ENCODE measurements at places on chromosomes 11 and 22.

DNA sequence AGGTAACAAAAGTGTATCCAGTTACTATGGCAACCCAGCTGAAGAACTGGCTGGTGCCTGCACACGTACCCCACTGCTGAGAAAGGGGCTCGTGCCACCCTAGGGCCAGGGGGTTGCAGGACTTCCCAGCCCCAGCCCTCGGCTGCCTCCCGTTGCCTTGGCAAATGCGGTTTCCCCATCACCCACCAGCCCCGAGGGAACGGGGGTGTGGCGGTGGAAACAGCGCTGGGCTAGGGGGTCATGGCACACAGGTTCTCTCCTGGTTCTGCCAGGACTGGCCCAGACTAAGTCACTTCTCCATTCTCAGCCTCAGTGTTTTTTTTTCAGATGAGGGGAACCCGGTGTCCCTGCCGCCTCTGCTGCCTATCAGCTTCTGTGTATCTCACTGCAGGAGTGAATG is 27.9 kb downstream of the PHF21B start:
- DNase-seq = no peak

DNA sequence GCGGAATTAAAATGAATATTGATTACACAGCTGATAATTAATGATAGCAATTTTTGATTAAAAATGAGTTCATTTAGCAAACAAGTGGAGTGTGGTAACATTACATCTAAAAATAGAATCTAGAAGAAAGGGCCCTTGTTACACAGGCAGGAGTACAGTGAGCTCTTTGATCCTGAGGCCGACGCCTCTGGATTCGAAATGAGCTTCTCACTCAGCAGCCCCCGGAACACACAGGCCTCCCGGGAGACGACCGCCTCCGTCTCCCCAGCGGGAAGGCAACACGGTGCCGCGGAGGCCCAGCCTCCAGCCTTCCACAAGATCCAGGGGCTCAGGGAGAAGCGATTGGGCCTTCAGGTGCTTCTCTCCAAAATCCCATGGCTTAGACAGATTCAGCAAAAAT is 379.1 kb downstream of the BRD1 start:
- no peak for DNase-seq

- no peak for DNase-seq
These were observed 196.0 kb downstream of the CEP164 start for GRCh38 chr11:117523680-117524079.

DNA sequence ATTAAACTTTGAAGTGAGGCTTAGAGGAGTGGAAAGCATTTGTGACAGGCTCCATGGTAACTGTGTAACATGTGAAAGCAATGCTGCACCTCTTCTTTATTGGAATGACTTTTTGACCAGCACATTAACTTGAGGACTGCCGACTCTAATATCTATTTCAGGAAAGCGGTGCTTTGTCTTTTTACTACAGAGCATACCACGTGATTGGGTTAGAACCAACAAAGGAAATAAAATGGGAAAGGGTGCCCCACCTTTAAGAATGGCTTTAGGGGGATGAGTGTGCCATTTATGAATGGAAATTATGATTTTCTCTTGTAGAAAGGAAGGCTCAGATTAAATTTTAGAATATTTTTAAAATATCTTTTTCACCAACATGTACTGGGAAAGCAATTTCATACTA is 57.3 kb upstream of the VPREB1 start:
- DNase-seq = no peak
